Uterus (tissue), 4 donors: ENCODE measurements at places on chromosomes 12 and 14. TPM values are rescaled to one million over a fixed set of nuclear protein-coding genes. Genes with fewer than 3 reads are reported as not detected.

Gene CISTR
- total RNA-seq = not detected

Gene KITLG
- total RNA-seq = 51.2 TPM

Gene HSPB8
- 36.6 TPM for total RNA-seq

GRCh38 chr12:34205401-34205800 is 183.1 kb downstream of the ALG10 start:
- no peak for DNase-seq

GRCh38 chr12:49825360-49825970 is 2.7 kb downstream of the NCKAP5L start:
- DNase-seq = no peak

- no peak for DNase-seq
These were observed 20.0 kb downstream of the AMDHD1 start for GRCh38 chr12:95963096-95963495.

- DNase-seq = no peak
These were observed 217.9 kb downstream of the PIK3C2G start for GRCh38 chr12:18479256-18479655.

DNA sequence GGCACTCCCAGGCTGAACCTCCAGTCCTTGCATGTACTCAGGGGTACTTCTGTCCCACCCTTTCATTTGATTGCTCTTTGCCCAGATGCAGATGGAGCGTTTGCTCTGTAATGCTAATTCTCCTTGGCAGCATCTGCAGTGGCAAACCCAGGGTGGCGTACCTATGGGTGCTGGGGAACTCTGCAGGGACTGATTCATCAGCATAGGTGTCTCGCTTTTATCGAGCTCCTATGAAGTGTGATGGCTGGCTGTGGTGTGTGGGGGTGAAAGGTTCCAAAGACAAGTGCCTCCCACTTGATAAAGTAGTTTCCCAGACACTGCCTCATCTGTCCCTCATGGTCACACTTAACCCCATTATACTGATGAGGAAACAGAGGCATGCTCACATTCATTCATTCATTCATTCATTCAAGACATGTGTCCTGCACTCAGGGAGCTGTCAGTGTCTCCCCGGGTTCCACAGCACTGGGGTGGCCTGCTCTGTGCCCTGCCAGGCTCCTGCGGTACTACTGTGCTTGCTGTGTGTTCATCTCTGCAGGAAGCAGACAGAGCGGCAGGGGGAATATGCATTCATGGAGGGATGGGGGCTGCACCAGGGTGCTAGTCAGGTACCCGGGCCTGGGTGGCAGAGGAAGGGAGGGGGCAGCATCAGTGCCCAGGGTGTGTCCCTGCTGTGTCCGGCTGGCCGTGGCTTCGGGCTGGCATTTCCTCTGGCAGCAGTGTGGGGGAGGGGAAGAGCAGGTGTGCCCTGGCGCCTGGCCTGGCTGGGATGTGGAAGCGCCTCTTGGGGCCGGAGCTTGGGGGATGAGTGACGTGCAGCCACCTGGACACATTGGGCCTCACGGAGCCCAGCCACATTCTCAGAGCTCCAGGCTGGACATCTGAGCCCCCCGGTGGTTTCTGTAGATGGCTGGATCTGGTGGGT is 110.9 kb downstream of the TSPAN9 start:
- DNase-seq = no peak
